ENCODE measurements at places on chromosomes 7 and 10. TPM values are rescaled to one million over a fixed set of nuclear protein-coding genes. Genes with fewer than 3 reads are reported as not detected.

Gene EDRF1
- 11.4 TPM for polyA plus RNA-seq

Gene NME8
- polyA plus RNA-seq = not detected

Gene MYH16
- not detected for polyA plus RNA-seq

Gene HKDC1
- polyA plus RNA-seq = 19.5 TPM

Gene RBP4
- 997 TPM for polyA plus RNA-seq
